ENCODE measurements at places on chromosomes 1 and 21.

- H3K4me1 ChIP-seq = no peaks in the 10 kb centered on the region
- H3K4me3 ChIP-seq = no peak overlapping the region
- no peaks in the 10 kb centered on the region for H3K36me3 ChIP-seq
Measured at GRCh38 chr1:41272601-41273000, 30.5 kb upstream of the SCMH1 start.

DNA sequence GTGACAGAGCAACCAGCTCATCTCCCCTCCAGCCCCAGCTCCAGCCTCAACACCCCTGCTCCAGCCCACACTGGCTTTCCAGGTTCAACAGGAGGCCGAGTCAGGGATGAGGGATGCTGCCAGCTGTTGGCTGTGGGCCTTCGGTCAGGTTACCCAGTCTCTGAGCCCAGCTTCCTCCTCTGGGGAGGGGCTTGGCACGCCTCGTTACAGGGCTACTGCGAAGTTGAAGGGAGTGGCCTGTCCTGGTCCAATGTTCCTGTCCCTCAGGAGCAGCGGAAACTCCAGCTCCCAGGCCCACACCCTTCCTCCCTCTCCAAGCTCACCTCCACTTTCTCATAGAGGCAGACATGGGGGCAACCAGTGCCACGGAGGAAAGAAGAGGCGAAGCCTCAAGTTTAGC lies 15.1 kb upstream of the TAS1R2 start:
- H3K36me3 ChIP-seq = peaks cover 8% of the 10 kb centered on the region
- no peak overlapping the region for H3K27ac ChIP-seq
- no peaks in the 10 kb centered on the region for H3K27me3 ChIP-seq
- no peaks in the 10 kb centered on the region for H3K4me1 ChIP-seq
- peak; percentile 28 for DNase-seq

DNA sequence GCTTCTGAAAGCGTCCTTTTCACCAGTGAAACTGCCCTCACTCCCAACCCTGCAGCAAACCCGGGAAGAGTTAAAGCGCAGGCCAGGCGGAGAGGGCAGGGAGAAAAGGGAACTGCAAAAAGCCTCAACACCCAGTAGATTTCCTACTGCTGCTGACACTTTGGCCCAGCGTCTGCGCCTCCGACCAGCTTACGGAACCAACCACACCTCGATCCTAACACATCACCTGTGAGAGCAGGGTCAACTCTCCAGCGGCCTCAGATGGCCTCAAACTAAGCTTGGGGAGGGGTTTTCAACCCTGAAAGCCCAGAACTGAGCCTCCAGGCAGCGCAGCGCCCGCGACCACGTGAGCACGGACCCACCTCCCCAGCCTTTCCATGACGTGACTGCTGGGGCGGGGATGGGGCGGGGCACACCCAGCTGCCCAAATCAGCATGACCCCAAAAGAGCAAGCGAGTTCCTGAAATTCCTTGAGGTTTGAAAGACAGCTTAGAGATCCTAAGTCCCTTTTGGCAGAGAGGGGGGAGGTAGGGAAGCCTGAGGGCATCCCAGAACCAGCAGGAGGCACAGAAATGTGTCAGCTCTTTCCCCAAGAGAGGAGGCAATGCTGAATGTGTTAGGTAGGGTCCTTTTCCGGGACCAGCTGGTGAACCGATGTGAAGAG lies 59.1 kb downstream of the ITPKB start:
- no peaks in the 10 kb centered on the region for H3K27me3 ChIP-seq
- peaks cover 93% of the 10 kb centered on the region for H3K4me1 ChIP-seq
- H3K36me3 ChIP-seq = no peaks in the 10 kb centered on the region
- peak; percentile 81 for DNase-seq
- peak overlapping the region; percentile 95 for H3K27ac ChIP-seq

- H3K27me3 ChIP-seq = no peaks in the 10 kb centered on the region
- no peaks in the 10 kb centered on the region for H3K36me3 ChIP-seq
- no peak for DNase-seq
- no peak overlapping the region for H3K4me3 ChIP-seq
- H3K27ac ChIP-seq = no peak overlapping the region
Measured at GRCh38 chr1:243462929-243463697, 207.3 kb downstream of the SDCCAG8 start.

All from gastrocnemius medialis (tissue), 4 donors.